ENCODE measurements at places on chromosomes 1 and 21.

DNA sequence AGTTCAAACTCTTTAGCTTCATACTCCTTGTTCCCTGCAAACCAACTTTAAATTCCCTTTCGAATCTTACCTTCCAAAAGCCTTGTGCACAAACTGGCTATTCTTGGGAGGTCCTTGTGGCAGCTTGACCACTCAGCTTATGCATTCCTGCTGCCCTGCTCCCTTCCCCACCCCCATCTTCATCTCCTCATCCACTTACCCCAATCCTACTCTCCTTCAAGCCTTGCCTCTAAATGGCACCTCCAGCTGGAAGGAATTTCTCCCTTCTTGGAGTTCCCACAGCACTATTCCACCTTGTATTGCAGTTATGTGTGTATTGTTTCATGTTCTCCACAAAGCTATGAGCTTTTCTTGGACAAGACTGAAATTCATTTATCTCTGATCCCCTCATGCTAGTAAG lies 15.3 kb upstream of the DIRAS3 start:
- no peak for DNase-seq

DNA sequence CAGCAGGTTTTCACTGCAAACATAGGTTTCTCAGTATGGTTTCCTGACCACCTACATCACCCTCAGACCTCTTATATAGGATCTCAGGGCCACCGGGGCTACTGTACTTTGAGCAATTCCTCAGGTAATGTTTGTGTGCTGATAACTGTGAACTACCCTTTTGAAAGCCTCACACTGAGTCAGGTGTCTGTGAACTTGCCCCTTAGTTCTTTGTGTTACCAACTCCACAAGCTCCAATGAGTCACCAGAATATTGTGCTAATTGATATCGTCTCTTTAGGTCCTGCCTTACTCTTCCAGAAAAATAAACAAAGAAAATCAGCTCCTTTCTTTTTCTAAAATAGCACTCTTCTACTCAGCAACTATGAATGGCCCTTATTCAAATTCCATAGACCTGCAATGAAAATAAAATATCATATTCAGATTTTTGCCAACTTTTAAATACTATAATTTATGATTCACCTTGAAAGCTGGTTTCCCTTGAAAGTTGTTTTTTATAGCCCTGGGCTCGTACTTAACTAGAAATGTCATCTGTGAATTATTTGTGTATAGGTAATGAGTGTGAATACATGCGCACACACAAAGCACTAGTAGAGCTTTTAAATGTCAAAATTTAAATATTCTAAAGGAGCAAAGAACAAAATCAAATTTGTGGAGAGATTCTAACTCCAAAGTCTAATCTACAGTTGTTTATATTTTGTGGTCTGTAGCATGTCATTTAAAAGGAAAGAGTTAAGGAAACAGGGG lies 88.1 kb upstream of the WARS2 start:
- DNase-seq: no peak

DNA sequence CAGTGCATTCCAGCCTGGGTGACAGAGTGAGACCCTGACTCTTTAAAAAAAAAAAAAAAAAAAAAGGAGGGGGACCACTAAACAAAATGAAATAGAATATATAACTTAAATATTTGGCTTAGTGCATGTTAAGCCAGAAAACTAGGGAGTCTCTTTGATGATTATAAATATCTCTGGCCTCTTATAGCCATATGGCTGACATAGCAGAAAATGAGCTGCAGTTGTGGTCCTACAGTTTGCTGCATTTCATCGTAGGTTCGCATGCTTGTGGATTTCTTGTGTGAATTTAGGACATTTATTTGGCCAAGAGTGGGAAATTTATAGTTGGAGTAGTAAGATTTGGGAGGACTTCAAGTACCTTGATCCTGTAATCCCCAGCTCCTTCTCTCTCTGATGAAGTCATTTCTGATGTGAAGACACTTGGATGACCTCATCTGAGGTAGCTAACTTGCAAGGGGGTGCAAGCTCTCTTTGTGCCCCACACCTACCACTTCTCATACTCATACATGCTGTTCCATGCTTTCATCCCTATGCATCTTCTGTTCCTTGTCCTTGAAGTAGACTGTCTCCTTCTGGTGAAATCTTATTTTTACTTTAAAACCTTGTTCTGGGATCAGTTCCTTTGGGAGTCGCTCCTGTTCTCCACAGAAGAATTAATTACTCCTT lies 6.4 kb upstream of the TIPRL start:
- no peak for DNase-seq

DNA sequence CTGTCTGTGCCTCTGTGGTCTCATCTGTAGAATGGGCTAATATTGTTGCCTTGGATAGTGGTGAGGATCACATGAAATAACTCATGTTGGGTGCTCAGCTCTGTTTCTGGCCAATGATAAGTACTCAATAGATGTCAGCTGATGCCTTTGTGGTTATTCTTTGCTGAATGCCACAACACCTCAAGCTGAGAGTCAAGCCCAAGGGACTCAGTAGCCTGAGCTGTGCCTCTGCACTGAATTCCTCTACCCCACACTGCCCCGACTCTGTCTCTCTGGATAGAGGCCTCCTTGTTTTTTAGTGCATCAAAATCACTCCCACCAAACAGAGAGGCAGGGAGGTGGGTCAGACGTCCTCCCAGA lies 196.1 kb upstream of the VAMP3 start:
- DNase-seq: no peak

GRCh38 chr1:196774175-196774574 lies 465 bp upstream of the CFHR3 start:
- no peak for DNase-seq

DNA sequence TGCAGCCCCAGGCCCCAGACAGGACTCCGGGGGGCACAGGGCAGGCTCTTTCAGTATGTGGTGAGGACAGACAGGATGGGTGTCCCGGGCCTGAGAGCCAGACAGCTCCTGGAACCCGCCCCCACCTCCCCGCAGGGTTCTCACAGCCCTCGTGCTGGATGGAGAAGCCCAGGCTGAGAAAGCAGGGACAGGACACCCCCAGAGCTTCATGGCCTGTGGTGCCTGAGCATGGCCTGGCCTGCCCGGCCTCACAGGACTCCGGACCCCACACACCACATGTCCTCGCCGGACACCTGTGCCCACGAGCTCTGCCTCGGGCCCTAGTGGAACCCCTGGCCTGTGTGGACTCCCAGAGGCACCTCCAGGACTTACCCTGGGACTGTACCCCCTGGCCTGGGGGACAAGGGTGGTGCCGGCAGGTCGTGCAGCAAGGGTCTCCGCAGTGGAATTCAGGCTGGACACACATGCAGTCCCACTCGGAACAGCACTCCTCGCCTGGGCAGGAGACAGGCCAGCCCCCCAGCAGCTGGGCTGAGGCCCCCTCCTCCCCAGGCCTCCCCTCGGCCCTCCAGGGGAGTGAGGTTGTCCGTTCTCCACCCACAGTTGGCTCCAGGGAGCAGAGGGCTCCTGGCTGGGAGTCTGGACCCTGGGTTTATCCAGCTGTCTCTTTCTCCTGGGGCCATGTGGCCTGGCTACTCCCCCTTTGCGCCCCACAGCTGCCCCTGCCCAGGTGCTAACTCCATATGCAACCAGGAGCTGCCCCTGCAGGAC lies 1.2 kb downstream of the TNFRSF18 start:
- no peak for DNase-seq

DNA sequence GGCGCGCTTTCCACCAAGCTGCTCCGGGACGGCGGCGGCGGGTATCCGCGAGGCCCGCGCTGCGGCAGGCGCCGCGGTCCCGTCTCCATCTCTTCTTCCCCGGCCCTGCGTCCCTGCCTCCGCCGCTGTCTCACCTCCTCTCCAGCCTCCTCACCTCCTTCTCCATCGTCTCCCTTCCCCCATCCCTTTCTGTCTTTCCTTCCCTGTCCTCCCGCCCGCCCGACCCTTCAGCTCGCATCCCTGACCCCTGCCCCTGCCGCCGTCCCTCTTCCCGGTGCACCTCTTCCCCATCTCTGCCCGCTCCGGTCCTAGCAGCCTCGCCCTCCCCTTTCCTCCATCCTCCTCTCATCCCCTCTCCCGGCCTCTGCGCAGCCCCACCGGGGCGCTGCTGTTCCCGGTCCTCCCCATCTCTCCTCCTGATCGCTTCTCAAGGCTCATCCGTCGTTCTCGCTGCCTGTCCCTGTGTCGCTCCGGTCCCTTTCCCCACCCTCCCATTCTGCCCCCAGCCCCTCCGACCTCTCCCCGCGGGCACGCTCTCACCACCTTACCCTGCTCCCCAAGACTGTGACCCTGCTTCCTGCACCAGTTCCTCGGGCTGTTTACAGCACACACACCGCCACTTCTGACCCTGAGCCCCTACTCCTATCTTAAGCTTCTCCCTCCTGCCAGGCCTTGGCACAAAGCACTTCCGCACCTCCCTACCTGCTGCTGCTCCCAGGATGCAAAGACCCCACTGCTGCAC lies 760 bp upstream of the NPHP4 start:
- no peak for DNase-seq

DNA sequence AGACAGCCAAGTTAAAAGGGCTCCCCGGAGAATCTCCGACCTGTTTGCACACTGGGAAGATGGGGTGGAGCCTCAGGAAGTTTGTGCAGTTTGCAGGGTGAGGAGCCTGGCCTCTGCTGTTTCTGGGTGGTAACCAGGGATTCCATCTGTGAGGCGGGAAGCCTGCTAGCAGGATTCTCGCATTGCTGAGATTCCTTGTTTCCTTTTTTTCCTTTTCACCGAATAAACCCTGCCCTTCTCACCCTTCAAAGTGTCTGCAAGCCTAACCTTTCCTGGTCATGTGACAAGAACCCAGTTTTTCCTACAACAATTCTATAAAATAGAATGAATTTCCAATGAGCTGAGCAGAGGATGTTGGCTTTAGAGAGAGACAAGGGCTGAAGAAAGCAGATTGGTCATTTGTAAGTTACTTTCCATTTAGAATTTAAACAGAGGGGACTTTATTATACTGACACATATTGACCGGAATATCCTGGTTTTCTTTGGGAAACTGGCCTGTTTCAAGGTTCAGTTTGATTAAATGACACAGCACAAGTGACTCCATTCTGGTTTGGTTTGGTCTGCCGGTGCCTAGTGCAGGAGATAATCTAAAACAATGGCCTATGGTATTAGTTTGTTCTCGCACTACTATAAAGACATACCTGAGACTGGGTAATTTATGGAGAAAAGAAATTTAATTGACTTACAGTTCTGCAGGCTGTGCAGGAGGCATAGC lies 48.7 kb upstream of the DNAH14 start:
- no peak for DNase-seq
